ENCODE measurements at places on chromosomes 7 and 10. TPM values are rescaled to one million over a fixed set of nuclear protein-coding genes. Genes with fewer than 3 reads are reported as not detected.
A peak's percentile ranks its signal among the peaks of the same experiment; 100 is the strongest.

DNA sequence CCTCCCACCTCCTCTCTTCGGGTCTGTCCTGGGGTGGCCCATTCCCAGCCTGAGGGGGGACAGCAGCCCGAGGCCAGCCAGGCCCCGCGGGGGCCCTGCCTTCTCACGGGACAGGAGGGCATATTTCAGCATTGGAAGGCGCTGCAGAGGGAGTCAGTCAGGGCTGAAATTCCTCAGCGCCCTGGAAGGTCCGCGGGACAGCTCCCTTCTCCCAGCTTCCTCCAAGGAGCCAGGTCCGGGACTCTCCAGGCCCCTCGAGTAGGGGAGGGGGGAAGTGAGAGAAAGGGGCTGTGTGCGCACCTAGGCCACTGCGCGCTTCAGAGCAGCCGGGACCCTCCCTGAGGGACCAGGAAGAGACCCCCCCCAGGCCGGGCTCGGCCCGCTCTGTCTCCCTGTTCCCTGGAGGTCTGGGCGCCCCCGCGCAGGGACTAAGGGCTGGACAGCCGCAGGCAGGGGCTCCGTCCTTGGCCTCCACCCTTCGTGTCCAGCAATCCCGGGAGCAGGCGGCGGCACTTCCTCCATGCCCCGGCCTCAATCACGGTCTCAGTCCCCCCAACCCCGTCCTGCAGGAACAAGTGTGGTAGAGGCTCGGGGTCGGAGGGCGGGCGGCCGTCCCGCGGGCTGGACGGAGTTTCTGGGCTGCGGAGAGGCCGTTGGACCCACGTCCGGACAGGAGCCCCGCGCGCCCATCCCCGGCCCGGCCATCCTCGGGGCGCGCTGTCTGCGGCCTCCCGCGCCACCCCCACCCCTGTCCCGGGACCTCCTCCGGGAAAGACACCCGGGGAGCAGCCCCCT is 6.0 kb upstream of the ELFN1 start:
- DNase-seq = no peak

DNA sequence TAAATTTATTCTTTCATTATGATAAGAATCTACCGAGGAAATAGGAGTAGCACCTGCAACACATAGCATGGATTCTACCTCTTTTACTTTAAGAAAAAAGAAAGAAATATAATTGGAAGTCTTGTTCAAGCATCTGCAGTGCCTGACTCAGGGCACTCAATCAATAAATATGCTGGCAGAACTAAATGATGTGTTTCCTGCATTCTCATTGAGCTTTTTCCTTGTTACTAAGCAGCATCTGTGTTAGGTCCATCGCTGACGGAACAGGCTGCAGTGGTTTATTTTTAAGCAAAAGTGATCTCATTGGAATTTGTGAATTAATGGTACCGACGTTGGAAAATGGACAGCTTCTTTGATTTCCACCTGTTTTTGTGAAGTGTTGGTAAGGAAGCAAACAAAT is 417.5 kb downstream of the DPP6 start:
- no peak for DNase-seq

DNA sequence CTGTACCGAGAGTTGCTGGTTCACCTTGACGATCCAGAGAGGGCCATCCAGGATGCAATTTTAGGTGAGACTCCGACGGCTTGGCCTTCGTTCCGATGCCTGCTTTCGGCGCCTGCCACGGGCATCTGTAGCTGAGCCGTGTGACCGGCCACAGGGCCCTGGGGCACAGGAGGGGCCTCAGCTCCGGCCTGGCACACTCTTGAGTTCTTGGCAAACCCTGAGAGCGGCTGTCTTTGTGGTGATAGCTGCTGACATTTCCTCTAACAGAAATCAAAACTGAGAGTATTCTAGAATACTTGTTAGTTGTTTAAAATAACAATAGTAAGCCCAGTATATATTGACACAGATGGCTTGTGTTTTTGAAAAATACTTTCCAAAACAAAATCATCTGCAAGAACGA is 52.2 kb upstream of the SUN1 start:
- DNase-seq = no peak

DNA sequence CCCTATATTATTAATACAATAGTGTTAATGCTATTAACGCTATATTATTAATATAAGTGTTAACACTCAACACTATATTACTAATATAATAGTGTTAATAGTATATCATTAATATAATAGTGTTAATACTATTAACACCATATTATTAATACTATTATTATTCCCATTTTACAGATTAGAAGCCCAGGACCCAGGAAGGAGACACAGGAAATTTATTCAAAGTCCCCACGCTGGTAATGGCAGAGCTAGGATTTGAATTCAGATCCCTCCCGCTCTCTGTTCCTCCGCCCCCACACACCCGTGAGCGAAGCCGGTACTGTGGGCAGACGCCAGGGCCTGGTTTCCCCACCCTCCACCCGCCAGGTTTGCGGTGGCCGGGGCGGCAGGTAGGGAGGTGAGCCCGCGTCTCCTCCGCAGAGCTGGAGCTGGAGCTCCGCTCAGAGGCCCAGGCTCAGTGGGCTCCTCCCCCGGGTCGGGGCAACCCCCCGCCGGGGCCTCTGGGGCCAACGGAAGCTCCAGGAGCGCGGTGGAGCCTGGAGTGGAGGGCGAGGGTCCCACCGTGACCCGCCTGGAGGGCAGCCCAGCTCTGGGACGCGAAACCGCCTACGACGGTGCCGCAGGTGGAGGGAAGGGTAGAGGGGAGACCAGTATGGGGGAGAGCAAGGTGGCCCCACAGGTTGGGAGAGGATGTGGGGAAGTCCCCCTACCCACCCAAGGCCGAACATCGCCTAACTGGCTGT is at the start of gene TMEM225B:
TMEM225B (plus strand) TSS at position 506 of the 740 bp plus-strand sequence. CDS start 6,122 bp downstream, outside the sequence.
- DNase-seq = no peak

DNA sequence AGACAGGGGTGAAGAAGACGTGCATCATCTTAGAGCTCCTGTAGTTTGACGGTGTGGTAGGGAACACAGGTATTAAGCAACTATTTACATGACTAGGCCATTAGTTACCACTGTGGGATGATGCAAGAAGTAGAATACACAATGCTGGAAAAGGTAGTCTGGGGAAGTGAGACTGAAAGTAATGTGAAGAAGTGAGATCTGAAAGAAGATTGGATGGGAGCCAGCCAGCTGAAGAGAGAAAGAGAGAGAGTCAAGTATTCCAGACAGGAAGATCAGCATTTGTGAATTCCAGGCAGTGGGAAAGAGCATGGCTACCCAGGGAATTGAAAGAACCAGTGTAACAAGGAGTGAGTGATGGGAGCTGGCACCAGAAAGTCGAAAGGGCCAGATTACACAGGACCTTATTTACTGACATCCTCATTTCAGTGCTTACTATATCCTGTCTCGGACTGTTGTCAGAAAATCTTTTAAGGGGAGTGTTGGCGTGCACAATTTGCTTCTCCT is 4.0 kb upstream of the CFAP58 start:
- peak; percentile 80 for DNase-seq

VSTM2A gene
- not detected for total RNA-seq

STOX1 gene
- 19.8 TPM for total RNA-seq

CPA5 gene
- not detected for total RNA-seq
